GM03348 (cell line): ENCODE measurements at places on chromosomes 1 and 21.

DNA sequence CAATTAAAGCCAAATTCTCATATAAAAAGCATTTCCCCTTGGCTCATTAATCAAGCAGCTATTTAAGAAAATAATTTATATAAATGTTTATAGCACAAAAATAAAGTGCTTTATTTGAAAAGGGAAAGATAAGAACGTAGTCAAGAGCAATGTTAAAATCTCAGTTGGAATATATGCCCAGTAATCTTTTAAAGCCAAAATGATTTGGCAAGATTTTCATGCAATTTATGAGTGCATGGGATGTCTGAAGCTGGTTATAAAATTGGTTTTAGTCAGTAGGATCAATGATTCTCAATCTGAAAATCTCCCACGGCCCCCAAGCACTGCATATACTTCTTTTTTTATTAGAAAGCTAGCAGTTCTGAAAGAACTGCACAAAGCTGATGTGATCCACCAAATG, 188.8 kb downstream of the RERE start:
- DNase-seq = no peak

DNA sequence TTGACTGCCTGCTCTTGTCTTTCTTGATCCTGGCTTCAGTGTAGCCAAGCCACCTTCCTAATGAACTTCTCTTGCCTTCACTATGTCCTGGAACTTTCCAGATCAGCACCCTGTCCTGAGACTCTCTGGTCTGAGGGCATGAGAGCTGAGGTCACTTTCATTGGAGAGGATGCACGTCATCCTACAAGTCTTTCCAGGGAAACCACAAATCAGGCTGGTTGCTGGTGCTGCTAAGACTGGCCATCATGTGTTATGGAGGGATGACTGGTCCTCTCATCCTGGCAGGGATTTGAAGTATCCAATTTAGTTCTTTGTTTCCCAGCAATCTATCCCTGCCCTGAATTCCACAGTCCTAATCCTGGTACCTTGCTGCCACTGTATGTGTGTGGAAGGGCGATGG, 228.6 kb downstream of the GPATCH2 start:
- no peak for DNase-seq

GRCh38 chr1:44867801-44868200, 24.7 kb upstream of the PTCH2 start:
- DNase-seq = no peak

DNA sequence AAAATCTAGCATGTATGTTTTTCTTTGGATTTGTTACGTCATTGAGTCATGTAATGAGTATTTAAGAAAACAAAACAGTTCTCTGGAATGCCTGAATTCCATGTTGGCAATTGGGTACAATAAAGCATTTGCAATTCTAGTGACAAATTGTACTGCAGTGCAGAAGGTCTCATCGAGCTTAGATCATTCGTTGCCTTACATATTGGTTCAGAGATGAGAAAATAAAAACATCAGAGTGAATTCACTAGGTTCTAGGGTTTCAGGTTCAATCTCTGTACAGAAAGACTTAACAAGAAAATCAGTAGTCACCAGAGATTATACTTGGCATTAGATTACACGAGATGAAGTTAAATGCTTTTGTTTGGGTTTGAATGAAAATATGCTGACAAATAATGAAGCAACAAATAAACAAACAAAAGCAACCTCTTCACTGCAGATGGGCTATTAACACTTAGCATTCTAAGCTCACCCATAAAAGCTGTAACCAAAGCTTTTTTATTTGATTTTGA, 124.7 kb downstream of the RYR2 start:
- no peak for DNase-seq
